ENCODE measurements at places on chromosomes 5 and 9. TPM values are rescaled to one million over a fixed set of nuclear protein-coding genes. Genes with fewer than 3 reads are reported as not detected.

GRCh38 chr9:97703437-97704344 is 6.6 kb upstream of the XPA start:
- no peak for ATAC-seq

- ATAC-seq, result peak; percentile 68
Observed at GRCh38 chr5:106195679-106196474, 1474.9 kb downstream of the EFNA5 start.

DNA sequence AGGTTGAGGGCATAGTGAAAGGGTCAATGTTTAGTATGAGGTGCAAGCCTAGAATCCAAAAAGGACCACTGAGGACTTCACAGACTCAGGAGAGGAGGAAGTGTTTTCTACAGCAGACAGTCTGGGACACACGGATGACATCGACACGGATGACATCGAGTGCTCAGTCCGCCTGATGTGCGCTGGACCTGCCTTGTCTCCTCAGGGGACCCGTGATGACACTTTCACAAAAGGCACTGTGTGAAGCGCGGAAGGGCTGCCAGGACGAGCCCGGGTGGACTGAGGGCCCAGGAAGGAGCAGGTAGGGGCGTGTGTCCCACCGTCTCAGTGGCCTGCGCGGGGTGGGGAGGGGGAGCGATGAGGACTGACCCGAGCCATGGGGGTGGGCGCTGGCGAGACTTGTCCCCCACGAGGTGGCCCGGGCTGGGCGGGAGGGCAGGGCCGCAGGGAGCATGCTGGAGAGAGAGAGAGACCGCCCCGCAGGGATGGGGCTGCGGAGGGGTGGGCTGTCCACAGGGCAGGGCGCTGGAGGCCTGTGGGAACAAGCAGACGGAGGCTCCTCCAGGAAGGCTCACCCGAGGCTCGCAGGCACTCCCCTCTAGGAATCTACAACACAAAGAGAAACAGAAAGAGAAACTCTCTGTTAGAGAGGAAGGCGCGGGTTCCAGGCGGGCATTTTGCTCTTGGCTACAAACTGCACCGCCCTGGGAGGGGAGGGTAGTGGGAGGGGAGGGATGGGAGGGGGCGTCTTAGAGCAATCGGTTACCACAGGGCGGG is 54.9 kb downstream of the USP20 start:
- peak; percentile 6 for ATAC-seq

DNA sequence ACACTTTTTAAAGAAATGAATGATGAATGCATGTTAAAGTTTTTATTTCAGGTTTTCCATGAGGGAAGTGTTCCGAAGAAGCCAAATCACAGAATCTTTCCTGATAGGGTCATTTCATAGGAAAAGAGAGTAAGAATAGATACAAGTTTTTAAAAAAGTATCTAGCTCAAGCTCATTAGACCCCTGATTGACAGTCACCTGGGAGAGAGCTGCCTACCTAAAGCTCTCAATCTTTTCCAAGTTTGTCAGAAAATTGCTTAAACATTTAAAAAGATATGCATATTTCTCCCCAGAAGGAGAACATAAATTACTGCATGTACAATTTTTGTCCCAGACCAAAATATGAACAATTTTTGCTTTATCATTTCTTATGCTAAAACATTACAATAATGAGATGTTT is 47.9 kb upstream of the CHSY3 start:
- no peak for ATAC-seq

- no peak for ATAC-seq
Observed at GRCh38 chr5:98771382-98772109, 1.9 kb upstream of the RGMB start.

- ATAC-seq, result no peak
Observed at GRCh38 chr5:60703944-60704343, 4.0 kb upstream of the DEPDC1B start.

GRCh38 chr5:5886812-5887486 is 464.5 kb downstream of the ICE1 start:
- no peak for ATAC-seq

GRCh38 chr9:129609486-129610212 is 11.3 kb downstream of the C9orf50 start:
- no peak for ATAC-seq

- ATAC-seq, result peak; percentile 58
Observed at GRCh38 chr9:121735793-121736770, 84.6 kb downstream of the DAB2IP start.

DNA sequence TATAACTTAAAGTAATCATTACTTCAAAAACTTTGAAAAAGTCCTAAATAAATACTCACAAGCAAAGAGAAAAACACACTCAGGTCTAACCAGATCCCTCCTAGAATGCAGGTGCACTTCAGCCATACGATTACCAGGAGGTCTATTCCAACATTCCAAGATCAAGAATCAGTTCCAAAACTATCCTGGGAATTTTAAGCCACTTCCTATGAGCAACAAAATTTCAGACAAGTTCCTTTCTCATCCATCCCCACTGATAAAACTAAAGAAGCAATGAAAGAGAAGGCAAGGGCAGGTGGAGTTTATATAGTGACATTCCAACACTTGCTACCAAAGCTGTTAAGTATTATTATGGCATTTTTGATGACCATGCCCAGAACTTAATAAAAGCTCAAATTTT is 29.6 kb downstream of the MLLT3 start:
- no peak for ATAC-seq

GRCh38 chr5:172943906-172944305 is 15.3 kb upstream of the RPL26L1 start:
- ATAC-seq, result no peak

DNA sequence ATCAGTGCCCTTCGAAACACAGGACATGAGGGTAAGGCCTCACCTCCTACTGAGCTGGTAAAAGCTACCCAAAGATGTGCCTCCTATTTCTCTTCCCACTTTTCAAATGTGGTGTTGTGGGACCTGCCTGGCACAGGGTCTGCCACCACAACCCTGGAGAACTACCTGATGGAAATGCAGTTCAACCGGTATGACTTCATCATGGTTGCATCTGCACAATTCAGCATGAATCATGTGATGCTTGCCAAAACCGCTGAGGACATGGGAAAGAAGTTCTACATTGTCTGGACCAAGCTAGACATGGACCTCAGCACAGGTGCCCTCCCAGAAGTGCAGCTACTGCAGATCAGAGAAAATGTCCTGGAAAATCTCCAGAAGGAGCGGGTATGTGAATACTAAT is 1.9 kb downstream of the IRGM start:
- no peak for ATAC-seq

DNA sequence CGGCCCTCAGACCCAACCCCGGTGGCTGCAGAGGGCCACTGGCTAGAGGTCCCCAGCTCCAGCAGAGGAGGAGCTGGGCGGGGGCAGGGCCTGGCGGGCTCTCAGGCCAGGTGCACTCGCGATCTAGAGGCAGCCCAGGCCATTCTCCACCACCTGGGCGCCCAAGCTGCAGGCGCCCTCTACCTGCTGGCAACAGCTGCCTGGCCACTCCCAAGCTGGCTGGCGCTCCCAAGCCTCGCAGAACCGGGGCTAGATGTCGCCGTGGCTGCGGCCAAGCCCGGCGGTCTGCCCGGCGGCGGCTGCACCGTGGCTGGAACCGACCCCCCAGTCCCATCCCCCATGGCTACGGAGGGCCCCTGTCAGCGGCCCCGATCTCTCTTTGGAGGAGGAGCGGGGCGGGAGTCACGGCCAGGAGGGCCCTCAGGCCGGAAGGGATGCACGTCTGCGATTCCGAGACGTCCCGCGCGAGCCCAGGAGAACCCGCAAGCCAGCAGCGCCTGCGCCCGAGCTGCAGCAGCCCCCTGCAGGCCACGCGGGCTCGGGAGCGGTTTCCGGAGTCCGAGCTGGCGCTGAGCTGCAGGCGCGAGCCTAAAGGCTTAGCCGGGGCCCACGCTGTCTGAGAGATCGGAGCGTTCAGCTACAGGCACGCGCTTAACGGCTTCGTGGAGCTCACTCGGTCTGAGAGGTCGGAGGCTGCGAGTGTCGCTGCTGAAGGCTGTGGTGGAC is 44.3 kb upstream of the BICD2 start:
- ATAC-seq, result peak; percentile 96

- ATAC-seq, result no peak
Observed at GRCh38 chr9:91580136-91580535, 156.5 kb upstream of the NFIL3 start.

DNA sequence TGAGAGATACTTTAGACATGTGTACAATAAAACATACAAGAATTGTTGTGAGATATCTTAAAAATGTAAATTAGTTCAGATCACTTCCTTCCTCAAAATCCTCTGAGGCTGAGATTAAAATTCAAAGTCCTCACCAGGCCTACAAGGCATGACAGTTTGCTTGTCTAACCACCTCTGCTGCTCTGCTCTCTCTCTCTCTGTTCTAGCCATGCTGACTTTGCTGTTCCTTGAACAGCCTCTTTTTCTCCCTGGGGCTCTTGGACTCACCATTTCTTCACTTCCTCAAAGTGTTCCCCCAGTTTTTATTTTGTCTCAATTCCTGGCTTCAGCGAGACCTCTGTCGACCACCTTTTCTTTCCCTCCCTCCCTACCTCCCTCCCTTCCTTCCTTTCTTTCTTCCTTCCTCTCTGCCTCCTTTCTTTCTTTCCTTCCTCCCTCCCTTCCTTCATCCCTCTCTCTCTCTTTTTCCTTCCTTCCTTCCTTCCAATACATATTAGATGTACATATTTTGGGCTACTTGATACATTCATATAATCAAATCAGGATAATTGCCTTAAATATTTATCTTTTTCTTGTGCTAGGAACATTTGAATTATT is 27.0 kb downstream of the CATSPER3 start:
- ATAC-seq, result no peak

DNA sequence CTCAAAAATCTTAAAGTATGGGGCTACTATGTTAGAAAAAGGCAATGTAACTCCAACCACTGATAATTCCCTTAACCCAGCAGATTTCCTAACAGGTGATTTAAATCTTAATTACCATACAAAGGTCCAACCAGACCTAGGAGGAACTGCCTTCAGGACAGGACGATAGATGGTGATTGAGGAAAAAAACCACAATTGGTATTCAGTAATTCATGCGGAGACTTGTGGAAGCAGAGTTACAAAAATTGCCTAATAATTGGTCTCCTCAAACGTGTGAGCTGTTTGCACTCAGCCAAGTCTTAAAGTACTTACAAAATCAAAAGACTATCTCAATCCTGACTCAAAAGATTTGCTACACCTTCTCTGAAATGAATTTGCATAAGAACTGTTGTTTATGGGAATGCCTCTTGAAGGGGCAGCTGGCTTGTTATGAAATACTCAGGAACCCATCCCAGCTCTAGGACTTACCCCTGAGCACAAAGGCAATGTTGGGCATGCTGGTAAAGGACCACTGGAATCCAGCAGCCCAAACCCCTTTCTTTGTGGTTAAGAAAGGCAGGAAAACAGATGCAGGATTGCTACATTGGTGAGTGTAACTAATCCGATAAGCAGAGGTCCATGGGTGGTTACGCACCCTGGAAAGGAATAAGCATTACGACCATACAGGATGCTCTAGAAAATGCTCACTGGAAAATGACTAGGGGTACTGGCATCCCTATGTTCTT is 26.7 kb upstream of the EPB41L4A start:
- ATAC-seq, result no peak

DNA sequence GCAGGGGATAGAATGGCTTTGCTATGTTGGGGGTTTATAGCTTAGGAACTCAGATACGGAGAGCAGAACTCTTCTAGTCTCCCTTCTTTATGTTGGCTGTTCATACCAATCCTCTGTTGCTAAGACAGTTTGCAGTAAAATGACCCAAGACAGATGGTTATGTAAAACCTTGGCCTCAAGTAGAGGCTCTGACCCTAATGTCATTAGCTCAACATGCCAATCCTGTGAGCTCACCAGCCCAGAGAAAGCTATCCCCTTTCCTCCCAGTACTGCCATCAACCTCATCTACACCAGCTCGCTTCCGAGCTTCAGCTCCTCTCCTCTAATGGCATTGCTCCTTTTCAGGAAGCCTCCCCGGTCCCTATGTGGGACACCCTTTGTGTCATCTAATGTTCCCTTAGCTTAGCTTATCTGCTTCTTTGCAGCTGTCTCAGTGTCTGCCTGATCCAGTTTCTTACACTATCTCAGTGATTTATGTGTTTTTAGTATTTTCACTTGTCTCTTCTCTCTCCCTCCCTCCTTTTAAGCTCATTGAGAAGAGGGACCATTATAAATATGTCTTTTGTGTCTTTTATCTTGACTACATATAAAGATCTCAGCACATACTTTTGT is 281.3 kb upstream of the CLINT1 start:
- ATAC-seq, result peak; percentile 67

DNA sequence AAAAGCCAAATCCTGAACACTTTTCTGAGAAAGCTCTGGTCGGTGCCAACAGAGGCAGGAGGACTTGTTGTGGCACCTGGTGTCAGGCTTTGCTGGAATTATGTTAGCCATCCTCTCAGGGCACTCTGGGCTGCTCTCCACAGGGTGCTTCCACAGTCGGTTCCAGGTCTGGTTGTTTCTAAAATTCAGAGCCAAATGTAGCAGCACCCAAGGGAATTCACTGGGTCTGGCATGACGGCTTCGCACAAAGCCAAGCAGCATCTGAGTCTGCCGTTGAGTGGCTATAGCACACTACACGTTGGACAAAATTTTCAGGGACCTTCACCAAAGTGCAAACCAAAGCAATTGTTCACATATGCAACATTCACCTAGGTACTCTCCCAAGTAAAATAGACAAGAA is 110.2 kb downstream of the PJA2 start:
- no peak for ATAC-seq

DNA sequence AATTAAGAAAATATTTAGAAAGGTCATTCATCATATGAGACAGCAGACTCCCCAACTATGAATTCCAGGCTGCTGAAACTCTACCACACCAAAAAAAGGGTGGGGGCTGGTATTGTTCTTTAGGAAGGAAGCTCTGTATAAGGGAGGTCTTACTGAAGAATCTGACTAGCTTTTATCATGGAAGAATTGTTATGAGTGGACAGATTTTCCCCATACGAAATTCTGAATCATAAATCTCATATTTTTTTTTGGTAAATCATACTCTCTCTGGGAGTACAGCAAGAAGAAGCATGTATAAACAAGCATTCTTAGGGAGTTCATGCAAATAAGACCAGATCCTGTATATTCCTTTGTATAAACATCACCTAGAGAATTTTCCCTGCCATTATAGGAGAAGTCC is 220.0 kb downstream of the SLC12A2 start:
- no peak for ATAC-seq

Gene GAPVD1
- 35.6 TPM for total RNA-seq

Gene FAM163B
- total RNA-seq, result 1.6 TPM

Gene ADAMTS12
- total RNA-seq, result 4.6 TPM

Gene SLC22A4
- 0.46 TPM for total RNA-seq

Gene KLF9
- total RNA-seq, result 1.9 TPM

Gene PTGES
- total RNA-seq, result 1.6 TPM

Gene PCDHB14
- total RNA-seq, result 5.1 TPM

Gene POU5F2
- 3.2 TPM for total RNA-seq

Gene TEK
- total RNA-seq, result 2.1 TPM

Gene LCN12
- total RNA-seq, result 1.2 TPM
